Fibroblast of skin of right biceps (primary cell): ENCODE measurements at places on chromosomes 16 and 17.

GRCh38 chr16:62462971-62463370, 426.7 kb upstream of the CDH8 start:
- peak; percentile 12 for DNase-seq

DNA sequence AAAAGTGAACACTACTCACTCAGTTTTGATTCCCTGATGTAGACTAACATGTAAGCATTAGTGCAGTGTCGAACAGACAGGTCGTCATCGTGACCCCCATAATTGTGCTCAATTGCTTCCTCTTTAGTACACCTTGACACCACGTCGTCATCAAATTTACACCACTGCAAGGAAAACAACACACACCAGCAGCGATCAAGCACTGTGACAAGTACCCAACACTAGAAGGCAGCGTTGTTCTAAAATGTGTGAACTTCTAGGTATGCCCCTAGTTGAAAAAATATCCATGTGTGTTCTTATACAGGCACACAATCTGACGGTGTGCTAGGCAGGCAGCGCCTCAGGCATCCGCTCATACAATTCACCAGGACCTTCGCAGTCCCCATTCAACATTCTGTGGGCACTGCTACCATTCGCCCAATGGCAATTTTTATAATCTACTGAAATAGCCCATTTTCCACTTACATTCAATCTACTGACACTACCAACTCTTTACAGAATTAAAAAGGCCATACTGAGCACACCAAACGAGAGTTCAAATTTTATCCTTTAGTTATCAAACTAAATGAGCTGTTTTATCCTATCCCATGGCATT, 23.1 kb downstream of the LITAFD start:
- peak; percentile 38 for DNase-seq

GRCh38 chr16:53805113-53805512, 101.2 kb downstream of the FTO start:
- no peak for DNase-seq

DNA sequence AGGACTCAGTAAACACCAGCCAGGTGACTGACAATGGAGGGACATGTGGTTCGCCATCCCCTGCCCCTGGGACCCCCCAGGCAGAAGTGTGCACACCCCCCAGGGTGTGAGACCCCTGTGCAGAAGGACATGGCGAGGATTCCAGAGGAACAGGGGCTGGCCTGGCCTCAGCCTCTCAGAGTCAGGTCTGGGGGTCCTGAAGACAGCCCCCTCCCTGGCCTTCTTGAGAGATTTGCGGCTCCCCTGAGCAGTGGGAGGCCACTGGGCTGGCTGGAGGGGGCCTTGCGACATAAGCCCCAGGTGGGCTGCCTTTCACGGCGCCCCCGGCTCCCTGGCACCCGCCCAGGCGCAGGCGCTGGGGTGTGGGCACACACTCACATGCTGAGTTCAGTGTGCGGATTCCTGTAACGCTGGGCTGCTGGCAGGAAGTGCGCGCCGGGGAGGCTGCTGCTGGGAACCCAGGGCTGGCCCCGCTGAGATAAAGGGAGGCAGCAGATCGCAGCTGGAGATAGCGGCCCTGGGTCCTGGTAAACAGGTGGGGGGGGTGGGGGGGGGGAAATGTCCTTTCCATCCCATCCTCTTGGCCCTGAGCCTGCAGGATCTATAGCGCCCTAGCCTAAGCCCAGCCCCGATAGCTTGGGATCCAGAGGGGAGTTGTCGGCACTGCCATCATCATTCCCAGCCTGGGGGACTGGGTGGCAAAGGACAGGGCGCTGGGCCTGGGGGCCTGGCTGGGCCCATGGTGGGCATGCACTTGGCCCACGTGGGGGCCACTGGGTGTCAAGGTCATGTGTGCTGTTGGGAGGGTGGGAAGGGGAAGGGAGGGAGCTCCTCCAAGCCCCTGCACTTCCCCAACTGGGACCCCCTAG, 27.1 kb downstream of the TMEM235 start:
- DNase-seq: no peak

DNA sequence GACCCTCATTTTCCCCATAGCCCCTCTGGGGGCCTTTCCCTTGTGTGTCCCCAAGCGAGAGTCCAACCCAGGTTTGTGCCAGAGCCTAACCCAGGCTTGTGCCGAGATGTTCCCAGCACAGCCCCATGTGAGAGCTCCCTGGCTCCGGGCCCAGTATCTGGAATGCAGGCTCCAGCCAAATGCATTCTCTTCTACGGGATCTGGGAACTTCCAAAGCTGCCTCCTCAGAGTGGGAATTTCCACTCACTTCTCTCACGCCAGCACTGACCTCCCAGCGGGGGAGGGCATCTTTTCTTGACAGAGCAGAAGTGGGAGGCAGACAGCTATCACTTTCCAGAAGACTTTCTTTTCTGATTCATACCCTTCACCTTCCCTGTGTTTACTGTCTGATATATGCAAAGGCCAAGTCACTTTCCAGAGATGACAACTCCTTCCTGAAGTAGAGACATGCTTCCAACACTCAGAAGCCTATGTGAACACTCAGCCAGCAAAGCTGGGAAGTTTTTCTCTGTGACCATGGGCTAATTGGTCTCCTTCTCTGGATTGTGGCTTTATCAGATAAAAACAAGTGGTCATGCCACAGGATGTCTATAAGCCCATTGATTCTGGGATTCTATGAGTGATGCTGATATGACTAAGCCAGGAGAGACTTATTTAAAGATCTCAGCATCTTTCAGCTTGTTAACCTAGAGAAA, 2.5 kb upstream of the CCL2 start:
- DNase-seq: peak; percentile 94

DNA sequence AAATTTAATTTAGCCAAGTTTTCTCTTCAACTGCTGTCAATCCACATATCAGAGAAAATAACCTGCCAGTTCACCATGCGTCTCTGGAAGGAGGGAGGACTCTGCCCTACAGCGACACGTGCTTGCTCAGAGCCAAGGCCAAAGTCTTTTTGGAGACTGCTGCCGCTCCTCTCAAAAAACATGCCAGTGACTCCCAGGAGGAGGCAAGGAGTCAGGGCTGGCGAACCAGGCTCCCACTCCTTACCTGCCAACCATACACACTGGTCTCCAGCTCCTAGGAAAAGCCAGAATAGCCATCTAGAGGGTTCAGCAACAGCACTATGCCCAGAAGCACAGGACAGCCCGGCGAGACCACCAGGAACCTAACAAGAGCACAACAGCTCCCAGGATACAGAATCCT, 73.0 kb downstream of the ANKRD11 start:
- no peak for DNase-seq

GRCh38 chr16:23146877-23147601, 2.2 kb downstream of the USP31 start:
- no peak for DNase-seq

DNA sequence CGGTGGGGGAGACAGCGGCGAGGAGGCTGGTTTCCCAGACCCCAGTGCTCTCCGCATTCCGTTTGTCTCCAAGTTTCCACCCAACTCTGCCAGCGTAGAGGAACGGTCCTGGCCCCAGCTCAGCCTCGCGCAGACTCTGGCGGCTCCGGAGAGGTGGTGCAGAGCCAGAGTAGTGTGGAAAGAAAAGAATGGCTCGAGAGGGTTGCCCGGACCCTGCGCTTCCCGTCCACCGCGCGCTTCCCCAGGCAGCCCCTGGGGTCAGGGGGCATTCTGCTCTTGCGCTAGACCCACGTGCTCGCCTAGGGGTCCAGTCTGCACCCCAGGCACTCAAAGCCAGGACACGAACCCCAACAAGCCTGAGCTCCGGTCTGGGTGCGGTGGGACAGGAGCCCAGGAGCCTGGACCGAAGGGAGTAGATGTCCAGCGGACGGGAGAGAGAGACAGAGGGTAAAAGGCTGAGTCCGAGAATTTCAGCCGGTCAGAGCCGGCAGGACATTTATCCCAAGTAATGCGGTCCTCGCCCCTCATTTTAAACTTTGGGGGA, 3.8 kb downstream of the PMP22 start:
- DNase-seq: peak; percentile 64

- DNase-seq: no peak
These were observed 4.4 kb downstream of the FDXR start for GRCh38 chr17:74868251-74868907.

GRCh38 chr17:39697961-39698360, 1.9 kb upstream of the ERBB2 start:
- no peak for DNase-seq
